Caki2 (cell line): ENCODE measurements at places on chromosomes 3 and 15. TPM values are rescaled to one million over a fixed set of nuclear protein-coding genes. Genes with fewer than 3 reads are reported as not detected.

DNA sequence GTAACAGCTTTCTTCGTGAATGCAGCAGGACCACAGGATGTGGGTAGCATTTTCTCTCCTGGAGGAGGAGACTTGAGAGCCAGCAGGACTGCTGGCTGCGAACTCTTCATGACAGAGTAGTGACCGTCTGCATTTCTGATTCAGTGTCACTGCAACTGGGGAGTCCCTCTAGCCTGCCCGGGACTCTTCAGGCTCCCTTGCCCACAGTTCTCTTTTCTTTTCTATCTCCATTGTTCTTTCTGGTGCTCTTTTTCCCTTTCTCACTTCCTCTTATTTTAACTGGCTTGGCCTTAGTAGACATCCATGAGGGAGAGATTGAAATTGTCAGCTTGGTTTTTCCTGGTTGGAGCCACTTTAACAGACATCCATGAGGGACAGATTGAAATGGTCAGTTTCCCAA lies 49.9 kb upstream of the P2RY1 start:
- DNase-seq: no peak

DNA sequence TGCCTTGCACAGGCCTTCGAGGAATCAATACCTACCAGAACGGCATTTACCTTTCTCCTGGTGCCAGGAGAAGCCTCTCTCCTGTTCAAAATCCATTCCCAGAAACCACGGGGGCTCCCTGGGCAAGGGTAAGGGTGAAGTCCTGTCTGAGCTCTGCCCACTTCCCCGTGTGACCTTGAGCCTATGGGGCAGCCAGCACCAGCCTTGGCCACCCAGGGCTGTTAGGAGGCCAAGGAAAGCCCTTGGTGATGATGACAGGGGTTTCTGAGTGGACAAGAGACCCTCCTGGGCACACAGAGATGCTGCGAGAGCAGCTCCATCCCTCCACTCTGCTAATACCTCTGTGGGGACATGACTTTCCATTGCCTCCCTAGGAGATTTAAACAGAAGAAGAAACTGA lies 5.9 kb downstream of the SCN5A start:
- no peak for DNase-seq

SOX14 gene
- not detected in 2 replicates for total RNA-seq

ZPLD1 gene
- total RNA-seq: 0.84 TPM in 1 of 2 replicates, not detected in the other

MYD88 gene
- 2.9 and 9.8 TPM in 2 replicates for total RNA-seq

GRCh38 chr15:74843891-74844299 lies 939 bp upstream of the ULK3 start:
- DNase-seq: no peak

GRCh38 chr3:52353291-52353855 lies 37.3 kb downstream of the DNAH1 start:
- no peak for DNase-seq

SAXO2 gene
- not detected in 2 replicates for total RNA-seq

PLA2G4E gene
- total RNA-seq: not detected in 2 replicates
